ENCODE measurements at places on chromosomes 2 and 18.

GRCh38 chr2:235858881-235859280, 309.3 kb downstream of the GBX2 start:
- DNase-seq, result no peak

DNA sequence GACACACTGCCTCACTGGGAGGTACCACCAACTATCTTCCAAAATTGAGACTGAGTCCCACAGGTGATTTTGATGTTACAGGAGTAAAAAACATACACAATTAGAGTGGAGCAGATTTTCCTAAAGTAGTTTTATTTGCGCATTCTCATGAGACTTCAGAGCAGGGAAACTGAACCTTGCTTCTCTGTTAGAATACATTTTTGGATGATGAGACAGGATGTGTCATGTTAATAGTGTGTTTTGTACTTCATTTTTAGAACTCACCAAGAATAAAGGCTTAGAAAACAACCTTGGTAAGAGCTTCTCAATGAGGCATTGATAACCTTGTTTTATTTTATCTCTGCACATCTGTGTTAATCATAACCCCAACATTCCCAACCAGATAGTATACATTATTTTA, 310.2 kb upstream of the GALNT5 start:
- DNase-seq, result no peak

DNA sequence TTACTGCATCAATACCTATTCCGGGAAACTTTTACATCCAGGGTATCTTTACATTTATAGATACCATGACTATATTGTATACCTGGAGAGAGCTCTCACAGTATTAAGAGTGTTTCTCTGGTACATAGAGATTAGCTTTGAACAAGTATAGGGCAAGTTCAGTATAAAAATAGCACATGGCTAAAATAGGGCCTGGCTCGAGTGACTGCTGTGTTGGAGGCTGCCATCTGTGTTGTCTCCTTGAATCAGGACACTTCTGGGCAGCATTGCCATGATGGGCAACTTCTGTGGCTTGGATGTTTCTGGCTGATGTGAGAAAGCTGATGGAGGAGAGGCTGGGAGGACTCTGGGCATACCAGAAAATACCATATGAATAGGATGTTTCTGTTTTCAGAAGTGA, 18.7 kb downstream of the ARHGAP28 start:
- DNase-seq, result no peak

DNA sequence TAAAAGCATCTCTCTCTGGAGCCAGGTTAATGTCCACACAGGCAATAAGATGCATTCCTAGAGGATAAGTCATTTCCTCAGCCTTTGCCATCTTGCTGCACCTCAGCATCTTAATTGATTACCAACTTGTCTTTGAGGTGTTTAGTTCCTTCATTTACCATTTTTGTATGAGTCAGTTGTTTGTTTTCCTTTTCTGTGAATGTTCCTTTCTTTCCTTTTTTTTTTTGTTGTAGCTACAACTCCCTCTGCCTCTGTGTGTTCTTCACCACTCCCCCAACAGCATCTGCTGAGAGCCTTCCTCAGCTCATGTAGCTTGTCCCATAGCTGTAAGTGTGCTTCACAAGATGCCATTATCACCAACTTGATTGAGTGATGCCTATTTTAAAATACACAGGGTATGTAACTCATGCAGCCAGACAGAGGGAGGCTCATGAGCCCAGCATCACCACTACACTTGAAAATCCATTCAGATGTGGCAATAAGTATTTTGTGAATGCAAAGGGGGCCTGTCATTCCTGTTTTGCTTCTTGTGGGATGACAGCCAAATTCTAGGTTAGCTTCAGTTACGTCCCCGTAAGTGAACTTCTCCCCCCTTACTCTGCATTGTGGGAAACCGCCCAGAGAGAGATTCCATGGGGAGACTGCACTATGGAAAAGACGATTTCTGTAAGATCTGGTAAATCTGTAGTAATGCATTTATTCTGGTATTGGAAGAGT, 315.9 kb upstream of the ZEB2 start:
- peak; percentile 48 for DNase-seq

GRCh38 chr2:178679891-178680290, 127.3 kb downstream of the TTN start:
- peak; percentile 15 for DNase-seq

DNA sequence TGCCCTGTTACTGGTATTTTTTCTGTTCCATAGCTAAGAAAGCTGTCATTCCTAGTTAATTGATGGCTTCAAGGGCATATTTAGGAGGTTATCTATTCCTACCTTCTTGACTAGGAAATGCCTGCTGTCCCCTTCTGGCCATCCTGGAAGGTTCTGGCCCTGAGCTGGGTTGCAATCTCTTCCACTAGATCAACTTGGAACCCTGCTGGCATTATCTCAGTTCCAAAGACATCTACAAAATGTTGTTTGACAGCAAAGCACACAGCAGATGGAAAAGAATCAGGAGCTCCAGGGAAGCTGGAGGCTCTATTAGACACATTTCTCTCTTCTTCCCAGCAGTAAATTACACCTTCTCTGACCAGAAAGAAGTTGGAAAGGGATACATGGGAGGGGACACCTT, 192.1 kb downstream of the ARHGAP28 start:
- DNase-seq, result no peak

GRCh38 chr2:129717560-129718130, 261.8 kb upstream of the RAB6C start:
- no peak for DNase-seq

- no peak for DNase-seq
Measured at GRCh38 chr18:9803063-9803697, 82.6 kb upstream of the TXNDC2 start.

GRCh38 chr2:177756336-177756735, 316.2 kb downstream of the PDE11A start:
- no peak for DNase-seq

DNA sequence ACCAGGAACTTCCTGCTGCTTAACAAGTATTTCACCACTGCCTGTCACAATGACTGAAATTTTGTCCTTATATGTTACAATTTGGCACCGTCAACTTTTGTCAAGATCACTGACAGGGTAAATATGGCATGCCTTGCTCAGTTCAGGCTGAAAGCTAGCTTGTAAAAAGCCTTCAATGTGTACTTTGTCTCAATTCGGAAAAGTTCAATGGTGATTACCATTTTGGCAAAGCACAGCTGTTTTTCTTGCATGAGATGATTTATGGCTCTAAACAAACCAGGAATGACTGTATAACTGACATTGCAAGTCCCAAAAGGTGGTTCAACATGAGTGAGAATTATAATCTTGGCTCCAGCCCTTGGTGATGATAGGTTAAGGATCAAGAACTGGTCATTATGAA, 1255.2 kb downstream of the CNTNAP5 start:
- no peak for DNase-seq

- DNase-seq, result no peak
Measured at GRCh38 chr2:25799301-25799700, 79.0 kb downstream of the ASXL2 start.

DNA sequence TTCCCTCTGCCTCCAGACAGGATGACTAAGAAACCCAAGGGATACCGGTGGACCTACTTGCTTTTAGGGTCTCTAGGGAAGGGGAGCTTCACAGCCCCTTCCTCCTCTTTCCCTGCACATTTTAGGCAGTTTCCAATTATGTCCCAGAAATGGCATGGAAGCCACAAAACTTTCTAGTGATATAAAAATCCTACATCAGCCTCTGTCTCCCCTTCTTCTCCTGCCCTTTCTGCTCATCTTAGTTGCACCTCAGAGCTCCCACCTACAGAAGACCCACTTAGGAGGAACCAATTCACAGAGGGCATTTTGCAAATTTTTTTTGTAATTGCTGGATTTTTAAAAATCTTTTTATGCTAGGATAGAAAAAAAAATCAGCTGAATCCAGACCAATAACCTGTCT, 263.1 kb downstream of the TNS1 start:
- no peak for DNase-seq

GRCh38 chr2:72996117-72996502, 75.4 kb downstream of the SFXN5 start:
- no peak for DNase-seq

DNA sequence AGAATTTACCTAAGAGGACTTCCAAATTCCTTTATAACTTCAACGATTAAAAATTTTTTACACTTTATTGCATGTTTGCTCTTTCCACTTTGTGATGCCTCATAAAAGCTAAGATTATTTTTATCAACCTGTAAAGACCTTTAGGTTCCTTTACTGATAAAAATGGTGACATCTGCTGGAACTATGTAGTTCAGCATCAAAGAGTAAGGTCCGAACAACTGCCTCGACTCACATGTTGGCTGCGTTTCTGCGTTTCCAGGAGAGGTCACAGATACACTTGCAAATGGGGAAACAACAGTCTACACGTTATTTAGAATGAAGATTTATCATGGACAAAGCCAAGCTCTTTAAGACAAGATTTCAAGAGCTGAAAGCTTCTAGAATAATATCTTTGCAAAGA, 18.8 kb upstream of the TMX3 start:
- DNase-seq, result no peak

- DNase-seq, result no peak
Measured at GRCh38 chr2:172496160-172496608, 59.7 kb upstream of the PDK1 start.

GRCh38 chr2:122378521-122378920, 623.1 kb downstream of the TSN start:
- DNase-seq, result no peak

GRCh38 chr2:70630761-70631160, 77.1 kb upstream of the TGFA start:
- no peak for DNase-seq

DNA sequence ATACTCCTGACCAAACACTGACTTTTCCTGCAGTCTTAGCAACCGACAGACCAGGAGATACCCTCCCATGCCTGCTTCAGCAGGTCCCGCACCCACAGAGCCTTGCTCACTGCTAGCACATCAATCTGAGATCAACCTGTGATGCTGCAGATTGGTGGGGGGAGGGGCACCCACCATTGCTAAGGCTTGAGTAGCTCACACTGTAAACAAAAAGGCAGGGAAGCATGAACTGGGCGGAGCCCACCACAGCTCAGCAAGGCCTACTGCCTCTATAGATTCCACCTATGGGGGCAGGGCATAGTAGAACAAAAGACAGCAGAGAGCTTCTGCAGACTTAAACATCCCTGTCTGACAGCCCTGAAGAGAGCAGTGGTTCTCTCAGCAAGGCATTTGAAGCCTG, 109.7 kb downstream of the SP100 start:
- DNase-seq, result no peak

DNA sequence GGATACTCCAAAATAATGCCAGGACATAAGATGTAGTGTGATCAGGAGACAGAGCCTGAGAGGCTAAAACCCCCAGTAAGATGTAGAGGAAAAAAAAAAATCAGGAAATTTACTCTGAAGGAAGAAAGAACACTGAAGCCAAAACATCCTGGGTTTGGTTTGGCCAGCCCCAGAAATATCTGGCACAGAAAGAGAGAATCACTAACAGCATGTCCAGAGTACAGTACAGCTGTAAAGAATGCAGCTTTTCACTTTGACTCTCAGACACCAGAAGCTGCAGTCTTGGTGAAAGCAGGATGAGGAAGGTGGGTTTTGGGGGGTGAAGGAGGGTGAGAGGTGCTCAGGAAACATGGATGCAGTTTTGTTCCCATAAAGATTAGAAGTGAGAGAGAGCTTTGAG, 1577.7 kb upstream of the ACVR2A start:
- no peak for DNase-seq

DNA sequence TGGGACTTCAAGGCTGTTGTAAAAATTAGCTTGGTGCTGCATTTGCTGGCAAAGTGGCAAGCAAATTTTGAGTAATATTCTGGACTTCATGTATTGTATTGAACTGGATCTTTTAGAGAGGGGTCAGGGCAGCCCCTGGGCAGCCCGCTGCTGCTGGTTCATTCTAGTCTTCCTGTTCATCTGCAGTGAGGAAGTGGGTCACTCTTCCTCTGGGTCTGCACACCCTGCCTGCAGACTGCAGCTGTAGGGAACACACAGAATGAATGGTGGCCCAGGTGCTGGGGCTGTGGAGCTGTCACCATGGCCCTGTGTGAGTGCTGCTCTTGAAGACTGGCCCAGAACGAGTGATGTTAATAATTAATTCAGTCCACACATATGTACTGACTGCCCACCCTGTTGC, 9.4 kb downstream of the SH3RF3 start:
- no peak for DNase-seq

DNA sequence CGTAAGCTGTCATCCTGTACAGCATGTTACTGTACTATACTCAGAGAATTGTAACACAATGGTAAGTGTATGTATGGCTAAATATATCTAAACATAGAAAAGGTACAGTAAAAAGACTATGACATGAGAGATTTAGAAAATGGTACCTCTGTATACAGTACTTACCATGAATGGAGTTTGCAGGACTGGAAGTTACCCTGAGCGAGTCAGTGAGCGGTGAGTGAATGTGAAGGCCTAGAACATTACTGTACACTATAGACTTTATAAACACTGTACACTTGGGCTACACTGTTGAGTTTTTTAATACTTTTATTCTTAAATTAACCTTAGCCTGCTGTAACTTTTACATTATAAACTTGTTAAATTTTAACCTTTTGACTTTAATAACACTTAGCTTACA, 1.5 kb downstream of the DDX18 start:
- no peak for DNase-seq

DNA sequence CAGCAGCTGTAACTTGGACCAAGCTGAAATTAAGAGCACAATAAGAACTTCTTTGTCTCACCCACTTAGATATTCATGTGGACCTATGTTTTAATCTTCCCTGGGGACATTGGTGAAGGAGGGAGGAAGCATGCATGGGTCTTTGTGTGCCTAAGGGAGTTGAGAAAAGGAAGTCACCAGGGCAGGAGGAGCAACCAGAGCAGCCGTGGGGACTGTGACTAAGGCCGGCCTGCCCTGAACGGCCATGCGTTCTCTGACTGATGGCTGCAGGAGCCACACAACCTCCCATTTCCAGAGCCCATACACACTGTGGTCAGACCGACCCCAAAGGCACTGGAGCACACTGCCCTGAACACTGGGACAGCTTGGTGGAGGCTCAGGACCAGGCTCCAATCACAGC, 43.7 kb upstream of the SLC35G4 start:
- DNase-seq, result no peak

- no peak for DNase-seq
Measured at GRCh38 chr2:5409898-5410381, 282.2 kb upstream of the SOX11 start.

DNA sequence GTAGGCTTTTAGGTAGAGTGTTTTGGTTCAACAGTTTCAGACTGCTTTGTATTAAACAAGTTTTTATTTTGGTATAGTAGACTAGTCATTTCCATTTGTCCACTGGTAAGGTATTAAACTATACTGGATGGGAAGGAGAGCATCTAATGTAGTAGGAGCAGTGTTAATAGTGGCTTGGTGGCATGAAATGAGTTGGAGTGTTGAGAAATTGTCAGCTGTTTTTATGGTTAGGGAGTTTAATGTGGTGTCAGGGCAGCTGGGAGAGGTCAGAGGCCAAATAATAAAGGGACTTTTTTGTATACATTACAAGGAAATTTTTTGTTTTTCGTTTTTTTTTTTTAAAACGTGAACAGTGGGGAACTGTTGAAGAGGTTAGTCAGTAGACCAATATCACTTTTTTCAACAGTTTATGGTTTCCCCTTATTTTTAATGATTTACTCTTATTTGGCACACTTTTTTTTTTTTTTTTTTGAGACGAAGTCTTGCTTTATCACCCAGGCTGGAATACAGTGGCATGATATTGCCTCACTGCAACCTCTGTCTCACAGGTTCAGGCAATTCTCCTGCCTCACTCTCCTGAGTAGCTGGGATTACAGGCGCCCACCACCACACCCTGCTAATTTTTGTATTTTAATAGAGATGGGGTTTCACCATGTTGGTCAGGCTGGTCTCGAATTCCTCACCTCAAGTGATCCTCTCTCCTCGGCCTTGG, 21.2 kb downstream of the ACTR3 start:
- DNase-seq, result no peak

Data from mammary epithelial cell (primary cell).